ENCODE measurements at places on chromosomes 7 and 10.
A peak's percentile ranks its signal among the peaks of the same experiment; 100 is the strongest.

DNA sequence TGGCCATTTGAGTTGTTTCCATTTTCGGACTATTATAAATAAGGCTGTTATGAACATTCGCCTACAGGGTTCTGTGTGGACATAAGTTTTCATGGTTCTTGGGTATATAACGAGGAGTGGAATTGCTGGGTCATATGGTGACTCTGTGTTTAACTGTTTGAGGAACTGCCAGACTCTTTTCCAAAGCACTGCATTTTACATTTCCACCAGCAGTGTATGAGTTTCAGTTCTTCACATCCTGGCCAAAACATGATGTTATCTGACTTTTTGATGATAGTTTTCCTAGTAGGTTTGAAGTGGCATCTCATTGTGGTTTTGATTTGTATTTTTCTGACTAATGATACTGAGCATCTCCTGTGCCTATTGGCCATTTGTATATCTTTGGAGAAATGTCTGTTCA, 5.4 kb downstream of the SUV39H2 start:
- no peak for DNase-seq

DNA sequence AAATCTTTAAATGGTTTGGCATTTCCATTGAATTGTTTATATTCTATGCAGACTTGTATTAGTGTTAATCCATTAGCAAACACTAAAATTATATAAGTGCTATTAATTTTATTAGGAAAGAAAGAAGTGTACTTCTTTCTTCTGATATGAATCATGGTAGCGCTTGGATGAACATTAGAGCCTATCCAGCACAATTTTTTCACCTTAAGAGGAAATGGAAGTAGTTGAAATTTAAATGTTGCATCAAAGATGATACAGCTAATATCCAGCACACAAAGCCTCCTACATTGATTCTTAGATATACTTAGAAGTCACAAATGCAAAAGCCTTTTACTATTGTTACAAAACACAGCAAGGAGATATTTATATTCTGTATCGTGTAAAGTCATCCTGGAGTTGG, 174.5 kb downstream of the AHR start:
- no peak for DNase-seq

DNA sequence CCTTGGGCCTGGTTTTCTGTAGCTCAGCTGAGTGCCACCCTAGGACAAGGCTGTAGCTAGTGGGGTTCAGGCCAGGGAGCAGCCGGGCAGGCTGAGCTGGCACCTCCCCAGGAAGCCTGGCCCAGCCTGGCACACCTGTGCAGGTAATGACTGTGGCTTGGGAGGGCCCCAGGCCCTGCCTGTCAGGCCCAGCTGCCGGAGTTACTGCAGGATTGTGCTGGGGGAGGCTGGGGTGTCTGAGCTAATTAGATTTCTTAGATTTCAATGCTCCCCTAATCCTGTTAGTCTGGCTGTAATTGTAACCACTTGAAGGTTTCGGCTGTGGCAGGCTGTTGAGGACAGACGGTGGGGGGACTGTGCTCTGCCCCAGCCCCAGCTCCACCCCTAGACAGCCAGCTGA, 6.0 kb downstream of the ZMIZ1 start:
- DNase-seq = no peak

DNA sequence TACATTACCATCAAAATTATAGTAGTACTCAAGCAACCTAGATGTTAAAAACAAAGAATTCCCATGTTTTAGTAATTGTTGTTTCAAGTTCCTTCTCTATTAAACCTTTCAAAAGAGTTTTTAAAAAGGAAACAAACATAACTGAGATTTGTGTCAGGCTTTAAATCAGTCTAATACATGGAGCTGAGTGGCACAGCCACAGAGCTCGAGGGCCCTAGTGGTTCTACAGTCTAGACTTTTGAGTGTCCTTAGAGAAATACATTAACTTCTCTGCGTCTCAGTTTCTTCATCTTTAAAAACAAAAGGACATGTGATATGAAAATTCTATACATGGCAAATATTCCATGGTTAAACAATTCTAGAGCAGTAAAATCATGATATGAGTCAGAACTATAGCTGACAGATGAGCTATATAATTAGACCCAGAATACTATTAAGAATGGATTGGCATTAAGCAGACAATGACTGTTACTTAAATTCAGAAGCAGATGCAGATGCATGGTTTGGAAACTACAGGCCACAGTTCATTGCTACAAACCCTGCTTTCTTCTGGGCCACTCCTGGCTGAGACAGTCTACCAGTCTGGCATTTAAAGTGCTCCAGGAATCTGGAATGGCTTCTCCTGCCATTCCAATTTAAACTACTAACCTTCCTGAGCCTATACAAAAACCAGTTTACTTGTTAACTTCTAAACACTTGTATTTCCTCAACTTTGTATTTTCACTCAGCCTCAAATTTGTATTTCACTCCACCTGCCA, 77.4 kb downstream of the EPC1 start:
- DNase-seq = no peak

GRCh38 chr7:139941421-139941820, 112.4 kb downstream of the TBXAS1 start:
- DNase-seq = no peak

DNA sequence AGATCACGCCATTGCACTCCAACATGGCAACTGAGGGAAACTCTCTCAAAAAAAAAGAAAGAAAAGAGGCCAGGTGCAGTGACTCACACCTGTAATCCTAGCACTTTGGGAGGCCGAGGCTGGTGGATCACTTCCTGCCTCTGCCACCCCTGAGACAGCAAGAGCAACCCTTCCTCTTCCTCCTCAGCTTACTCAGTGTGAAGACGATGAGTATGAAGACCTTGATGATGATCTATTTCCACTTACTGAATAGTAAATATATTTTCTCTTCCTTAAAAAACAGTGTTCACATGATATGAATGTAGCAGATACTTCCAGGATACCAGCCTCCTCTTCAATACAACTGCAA, 2.1 kb upstream of the ZKSCAN1 start:
- no peak for DNase-seq

GRCh38 chr10:116437076-116437692, 9.5 kb downstream of the PNLIPRP3 start:
- DNase-seq = no peak

DNA sequence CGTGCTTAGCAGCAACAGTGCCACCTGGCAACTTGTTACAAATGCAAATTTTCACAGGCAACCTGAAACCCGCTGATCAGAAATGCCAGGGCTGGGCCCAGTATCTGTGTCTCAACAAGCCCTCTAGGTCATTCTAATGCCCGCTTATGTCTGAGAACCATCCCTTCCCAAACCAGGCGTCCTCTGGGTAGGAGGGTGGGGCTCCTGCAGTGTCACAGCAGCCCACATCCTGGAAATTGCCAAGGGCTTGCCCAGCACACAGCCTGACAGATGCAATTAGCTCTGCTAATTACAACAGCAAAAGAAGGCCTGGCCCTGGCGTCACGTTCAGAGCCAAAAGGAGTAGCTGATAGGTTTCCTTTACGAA, 15.9 kb downstream of the ITPRIP start:
- peak; percentile 37 for DNase-seq

- no peak for DNase-seq
These were observed 2.6 kb upstream of the ZNF438 start for GRCh38 chr10:31034098-31034909.

DNA sequence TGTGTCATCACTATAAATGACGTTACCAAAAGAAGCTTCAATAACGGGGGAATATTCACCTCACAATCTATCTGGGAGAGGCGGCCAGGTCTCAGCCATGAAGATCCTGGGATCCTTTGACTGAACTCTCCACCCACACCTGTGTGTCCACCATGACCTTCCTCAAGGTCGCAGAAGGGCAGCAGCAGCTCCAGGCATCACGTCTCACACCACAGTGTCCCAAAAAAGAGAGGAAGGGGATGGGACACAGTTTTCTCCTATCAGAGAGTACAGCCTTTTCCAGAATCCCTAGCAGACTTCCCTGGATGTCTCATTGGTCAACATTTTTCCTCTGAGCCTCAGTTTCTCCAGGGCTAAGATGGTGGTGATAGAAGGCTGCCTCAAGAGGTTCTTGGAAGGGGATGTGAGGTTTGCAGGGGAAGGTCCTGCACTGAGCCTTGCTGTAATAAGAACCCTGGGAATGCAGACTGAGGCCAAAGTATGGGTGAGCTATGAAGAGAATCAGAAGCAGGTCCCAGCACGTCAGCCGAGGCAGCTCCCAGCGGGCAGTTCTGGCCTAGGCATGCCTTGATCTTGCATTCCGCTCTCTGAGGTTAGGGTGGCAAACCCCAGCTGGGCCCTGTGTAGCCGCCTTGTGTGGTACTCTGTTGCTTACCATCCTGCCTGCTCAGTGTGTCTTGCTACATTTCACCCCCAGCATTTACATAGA, 63.8 kb downstream of the COL26A1 start:
- no peak for DNase-seq

DNA sequence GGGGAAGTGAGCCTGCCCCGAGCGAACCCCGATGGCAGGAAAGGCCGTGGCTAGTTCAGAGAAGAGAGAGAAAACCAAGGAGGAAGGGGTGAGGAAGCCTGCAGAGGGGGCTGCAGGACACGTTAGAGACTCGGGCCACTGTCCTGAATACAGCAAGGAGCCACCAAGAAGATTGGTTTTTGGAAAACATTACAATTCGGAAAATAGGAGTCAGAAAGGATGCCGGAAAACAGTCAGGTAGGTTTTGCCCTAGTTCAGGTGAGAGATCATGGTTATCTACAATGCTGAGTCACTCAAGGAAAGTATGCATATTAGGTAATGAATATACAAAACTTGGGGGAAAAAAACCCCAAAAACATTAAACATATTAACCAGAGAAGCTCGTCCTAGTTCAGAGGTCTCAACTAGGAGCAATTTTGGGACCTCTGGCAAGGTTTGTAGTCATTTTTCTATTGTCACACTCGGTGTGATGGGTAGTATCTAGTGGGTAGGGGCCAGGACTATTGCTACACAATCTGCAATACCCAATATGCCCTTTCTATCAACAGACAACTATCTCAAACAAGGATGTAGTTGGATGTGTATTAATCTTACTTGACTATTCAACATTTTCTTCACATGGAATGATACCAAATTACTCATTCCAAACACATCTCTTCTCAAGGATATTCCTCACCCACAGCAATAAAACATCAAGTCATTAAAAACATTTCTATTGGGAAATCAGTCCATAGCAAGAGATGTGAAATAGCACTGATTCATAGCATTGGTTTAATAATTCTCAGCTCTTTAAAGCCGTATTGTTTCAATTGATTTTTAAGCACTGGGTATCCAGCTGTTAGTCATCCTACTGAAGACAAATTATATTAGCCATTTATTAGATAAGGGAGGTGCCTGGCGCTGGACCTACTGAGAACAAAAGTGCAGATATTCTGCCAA, 74.4 kb upstream of the RSU1 start:
- peak; percentile 61 for DNase-seq

DNA sequence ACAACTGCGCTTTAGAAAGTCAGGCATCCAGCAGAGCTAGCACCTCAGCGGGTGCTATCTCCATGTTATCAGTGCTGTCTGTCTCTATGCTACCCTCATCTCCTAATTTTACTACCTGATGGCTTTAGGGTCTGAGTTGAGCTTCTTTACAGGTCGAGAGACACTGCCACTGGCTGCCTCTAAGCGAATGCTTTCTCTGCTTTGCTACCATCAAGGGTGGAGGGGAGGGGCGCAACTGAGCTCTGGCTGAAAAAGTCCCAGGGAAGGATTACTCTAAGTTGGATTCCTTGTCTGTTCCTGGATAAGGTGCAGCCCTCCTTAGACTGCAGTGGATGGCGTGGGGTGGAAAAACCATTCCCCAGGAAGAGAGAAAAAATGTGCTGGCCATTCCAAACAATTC, 105.7 kb downstream of the CDK14 start:
- no peak for DNase-seq

GRCh38 chr10:61791216-61791615, 110.3 kb upstream of the ARID5B start:
- no peak for DNase-seq

DNA sequence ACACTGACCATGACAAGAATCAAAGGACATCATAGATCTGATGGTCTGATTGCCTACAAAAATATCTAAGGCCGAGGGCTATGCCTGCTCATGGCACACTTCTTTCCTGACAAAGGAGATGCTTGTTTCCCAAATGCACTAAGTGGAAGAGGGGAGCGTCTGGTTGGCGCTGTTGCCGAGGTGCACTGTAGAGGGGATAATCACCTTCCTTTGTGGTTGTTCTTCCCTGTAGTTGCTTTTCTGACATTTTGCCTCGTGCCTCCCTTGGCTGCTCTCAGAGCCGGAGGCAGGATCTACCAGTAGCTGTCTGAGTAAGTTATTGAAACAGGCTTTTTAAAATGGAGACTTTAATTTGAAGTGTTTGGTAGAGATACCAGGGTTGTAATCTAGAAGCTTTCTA, 352.0 kb downstream of the SORCS3 start:
- no peak for DNase-seq

GRCh38 chr7:21542891-21543527, at the start of gene DNAH11:
Gene DNAH11, plus strand, starts transcription at chr7:21543039. Its CDS starts 207 bp downstream, at chr7:21543246.
- DNase-seq = no peak

- no peak for DNase-seq
These were observed 31.0 kb downstream of the PRSS2 start for GRCh38 chr7:142801601-142802295.

DNA sequence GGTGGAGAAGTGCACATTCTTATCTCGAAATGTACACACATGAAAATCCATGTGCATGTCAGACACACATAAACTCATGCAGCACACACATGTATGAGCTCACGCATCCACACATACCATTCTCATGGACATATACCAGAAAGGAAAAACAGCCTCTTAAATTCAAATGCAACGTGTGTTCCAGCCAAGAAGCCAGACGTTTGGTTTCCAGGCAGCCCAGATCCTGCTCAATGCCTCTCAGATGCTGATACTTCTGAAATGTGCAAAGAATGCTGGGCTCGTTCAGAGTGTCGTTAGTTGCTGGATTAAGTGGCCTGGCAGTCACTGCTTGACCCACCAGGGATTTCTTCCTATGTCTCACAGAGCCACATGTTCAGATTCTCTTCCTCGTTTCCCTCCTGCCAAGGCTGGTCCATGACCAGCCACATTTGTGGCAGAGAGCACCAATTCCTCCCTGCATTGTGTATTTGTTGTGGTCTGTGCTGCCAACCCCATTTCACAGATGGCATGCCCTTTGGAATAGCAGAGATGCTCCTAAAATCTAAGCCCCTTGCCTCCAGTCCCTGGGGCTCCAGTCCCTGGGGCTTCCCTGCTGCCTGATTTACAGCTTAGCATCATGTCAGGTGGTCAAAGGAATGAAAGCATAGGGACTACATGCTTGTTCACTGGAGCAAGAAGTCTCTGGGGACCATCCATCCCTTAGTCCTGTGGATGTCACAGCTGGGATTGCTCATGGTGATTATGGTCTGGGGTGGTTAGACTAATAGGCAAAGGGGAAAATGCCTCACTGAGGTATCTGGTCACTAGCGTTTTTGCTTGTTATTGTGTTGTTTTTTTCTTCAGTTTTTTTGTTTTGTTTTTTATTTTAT, 426.6 kb downstream of the PLXNA4 start:
- DNase-seq = no peak

DNA sequence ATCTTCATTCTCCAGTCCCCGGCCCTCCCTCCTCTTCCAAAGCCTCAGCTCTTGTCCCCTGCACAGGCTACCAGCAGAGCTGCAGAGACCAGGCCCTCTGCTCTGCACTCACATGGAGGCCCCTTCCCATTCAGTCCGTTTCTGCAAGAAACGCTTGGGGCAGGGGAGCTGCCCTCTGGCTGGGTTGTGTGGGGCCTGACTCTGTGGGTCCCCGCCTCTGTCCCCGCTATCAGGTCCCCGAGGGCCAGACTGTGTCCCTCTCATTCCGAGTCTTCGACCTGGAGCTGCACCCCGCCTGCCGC, 1.5 kb downstream of the PCOLCE start:
- no peak for DNase-seq

- DNase-seq = no peak
These were observed 192.5 kb upstream of the SEMA3C start for GRCh38 chr7:81111358-81111757.
